ENCODE measurements at places on chromosomes 4 and X. TPM values are rescaled to one million over a fixed set of nuclear protein-coding genes. Genes with fewer than 3 reads are reported as not detected.

The SPANXA2 gene
- total RNA-seq = not detected

- no peak for DNase-seq
These were observed 4.5 kb upstream of the NKX1-1 start for GRCh38 chr4:1410491-1411325.

The DMRTC1 gene
- total RNA-seq = not detected

- no peak for DNase-seq
These were observed 577.9 kb upstream of the DIPK2B start for GRCh38 chrX:45778616-45779015.

- no peak for DNase-seq
These were observed 103.2 kb upstream of the LANCL3 start for GRCh38 chrX:37468124-37468739.

- DNase-seq = no peak
These were observed 1.0 kb downstream of the ENAM start for GRCh38 chr4:70629469-70630090.

DNA sequence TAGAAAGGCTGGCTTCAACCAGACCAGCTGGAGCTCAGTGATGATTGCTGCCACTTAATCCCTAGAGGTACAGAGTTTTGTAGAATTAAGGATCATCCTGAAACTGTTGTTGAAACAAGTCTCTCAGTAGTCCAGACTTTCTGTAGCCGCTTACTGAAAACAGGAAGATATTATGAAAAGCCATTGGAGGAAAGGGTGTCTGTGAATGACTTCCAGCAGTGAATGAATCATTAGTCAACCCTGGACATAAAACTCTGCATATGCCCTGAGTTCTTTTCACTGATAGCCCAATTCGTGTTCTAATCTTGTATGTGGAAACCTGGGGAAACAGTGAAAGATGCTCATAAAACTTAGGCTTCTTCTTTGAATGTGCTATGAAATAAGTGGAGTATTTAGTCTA, 14.8 kb downstream of the HOPX start:
- no peak for DNase-seq

GRCh38 chr4:143357161-143357845, 20.6 kb downstream of the GAB1 start:
- no peak for DNase-seq

DNA sequence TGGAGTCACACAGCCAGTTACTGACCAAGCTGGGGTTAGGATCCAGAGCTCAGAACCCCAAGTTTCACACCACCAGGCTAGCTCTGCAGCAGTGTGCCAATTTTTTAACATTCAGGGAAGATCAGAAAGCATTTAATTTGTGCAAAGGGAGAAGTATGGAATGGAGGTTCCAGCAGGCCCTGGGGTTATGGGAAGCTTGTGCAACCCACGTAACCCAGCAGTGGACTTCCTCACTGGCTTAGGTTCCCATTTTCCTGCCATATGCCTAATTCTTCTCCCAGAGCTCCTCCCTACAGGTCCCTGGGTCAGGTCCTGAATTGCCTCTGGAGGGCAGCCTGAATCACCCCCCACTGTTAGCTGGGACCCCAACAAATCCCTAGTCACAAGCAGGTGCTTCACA, 14.0 kb downstream of the APLN start:
- no peak for DNase-seq

DNA sequence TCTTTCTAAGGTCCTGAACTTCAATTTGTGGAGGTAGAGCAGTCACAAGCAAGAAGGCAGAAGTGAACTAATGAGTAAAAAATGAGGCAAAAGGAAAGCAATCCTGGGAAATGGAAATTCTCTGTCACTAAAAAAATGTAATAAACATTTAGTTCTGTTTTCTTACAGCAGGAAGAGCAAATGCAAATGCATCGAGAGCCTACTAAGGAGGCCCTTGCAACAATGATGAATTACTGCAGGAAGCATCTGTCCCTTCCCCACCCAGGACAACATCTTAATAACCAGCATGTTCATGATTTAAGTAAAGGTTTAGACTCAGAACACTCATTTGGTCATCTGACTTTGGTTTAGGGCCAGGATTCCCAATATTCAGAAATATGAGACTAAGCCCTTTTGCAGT, 341.4 kb upstream of the NOCT start:
- no peak for DNase-seq

GRCh38 chrX:14865201-14865600, 7.7 kb downstream of the FANCB start:
- DNase-seq = no peak

DNA sequence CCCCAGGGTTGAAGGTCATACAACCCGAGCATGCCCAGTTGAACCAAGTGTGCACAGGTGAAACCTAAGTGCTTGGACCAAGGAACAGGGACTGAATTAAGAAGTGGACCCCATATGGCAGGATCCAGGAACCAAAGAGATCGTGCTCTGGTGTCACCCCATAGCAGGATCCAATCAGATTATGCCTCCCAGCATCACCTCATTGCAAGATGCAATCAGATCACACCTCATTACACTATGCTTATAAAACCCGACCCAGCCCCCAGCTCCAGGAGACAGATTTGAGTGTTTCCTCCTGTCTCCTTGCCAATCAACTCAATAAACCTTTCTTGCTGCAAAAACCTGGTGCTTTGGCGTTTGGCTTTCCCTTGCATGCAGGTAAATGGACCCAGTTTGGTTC, 37.6 kb downstream of the EFHC2 start:
- no peak for DNase-seq

The CYLC1 gene
- 0.31 TPM for total RNA-seq

DNA sequence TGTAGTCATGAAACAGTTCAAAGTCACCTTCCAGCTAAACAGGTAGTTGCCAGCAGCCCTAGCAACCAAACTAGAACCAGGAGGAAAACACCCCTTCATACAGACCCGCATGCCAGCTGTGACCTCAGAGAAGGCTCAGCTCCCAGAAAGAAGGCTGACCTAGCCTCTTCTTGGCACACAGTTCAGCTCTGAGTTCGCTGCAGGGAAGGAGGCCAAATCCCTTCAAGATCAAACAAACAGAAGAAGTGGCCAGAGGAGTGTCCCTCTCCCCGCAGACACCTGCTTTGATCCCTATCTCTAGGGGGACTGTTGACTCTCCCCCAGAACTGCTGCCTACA, 56.0 kb downstream of the HADH start:
- DNase-seq = no peak

The CLCN5 gene
- 3.1 TPM for total RNA-seq

Data from occipital lobe (tissue), 3 donors.